ENCODE measurements at places on chromosomes 2 and 18.

DNA sequence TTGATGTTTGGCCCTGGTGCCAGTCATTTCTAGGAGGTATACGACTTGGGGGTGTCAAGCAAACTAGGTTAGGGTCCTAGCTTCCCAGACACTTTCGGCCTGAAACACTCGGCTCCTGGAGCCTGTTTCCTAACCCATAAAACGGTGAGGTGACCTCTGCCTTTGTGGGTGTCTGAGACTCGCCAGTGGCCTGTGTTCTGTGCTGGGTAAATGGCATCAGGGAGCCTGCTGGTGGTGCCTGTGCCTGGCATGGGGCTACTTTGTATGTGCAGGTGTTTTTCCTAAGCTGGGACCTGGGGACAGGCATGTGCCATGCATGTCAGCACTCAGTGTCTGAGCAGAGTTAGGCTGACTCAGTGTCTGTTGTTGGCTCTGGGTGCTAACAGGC lies 139.2 kb downstream of the GLI2 start:
- no peak for DNase-seq

DNA sequence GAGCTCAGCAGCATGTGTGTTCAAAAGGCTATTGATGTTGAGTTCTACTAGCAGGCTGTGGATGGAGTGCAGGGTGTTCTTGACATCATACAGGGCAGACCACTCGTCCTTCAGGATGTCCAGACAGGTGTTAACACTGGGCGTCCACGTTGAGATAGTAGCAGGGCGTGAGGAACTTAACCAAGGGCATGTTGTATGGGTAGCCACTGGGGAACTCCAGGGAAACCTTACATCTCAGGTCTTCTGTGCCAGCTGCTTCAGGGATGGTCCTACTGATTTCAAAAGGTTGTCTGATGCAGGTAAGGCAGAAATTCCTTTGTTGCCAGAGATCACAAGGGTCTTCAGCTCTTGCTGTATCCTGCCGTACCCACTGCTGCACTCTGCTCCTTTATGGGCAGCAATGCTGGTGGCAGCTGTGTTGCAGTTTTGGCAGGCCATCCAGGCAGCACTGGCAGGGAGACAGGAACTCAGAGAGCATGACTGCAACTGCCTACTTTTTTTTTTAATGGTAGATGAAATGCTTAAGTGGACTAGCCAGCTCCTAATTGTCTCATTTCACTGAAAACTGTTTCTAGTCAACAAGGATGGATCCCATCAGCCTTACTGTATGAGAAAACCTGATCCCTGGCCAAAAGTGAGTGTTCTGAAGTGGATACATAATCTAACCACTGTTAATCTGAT lies 32.4 kb upstream of the RBBP8 start:
- DNase-seq = no peak

GRCh38 chr2:225920621-225921220 lies 521.2 kb downstream of the NYAP2 start:
- no peak for DNase-seq

DNA sequence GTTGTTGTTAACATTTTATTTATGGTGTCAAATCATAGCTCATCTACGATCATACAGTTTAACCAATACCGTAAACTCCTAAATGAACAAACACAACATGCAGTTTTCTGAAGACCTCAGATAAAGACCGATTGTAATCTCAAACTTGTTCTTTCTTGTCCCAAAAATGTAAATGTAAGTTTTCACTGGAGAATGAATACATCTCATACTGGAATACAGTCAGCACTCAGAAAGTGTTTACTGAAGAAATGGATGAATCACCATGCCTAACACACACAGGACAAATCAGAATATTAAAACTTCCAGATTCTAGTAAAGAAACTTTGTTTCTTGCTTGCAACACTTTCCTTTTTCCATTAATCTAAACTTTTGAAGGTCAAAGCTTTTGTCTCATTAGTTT lies 380.5 kb downstream of the DLGAP1 start:
- DNase-seq = no peak

GRCh38 chr2:24313744-24314632 lies 46.3 kb downstream of the ITSN2 start:
- DNase-seq = no peak

DNA sequence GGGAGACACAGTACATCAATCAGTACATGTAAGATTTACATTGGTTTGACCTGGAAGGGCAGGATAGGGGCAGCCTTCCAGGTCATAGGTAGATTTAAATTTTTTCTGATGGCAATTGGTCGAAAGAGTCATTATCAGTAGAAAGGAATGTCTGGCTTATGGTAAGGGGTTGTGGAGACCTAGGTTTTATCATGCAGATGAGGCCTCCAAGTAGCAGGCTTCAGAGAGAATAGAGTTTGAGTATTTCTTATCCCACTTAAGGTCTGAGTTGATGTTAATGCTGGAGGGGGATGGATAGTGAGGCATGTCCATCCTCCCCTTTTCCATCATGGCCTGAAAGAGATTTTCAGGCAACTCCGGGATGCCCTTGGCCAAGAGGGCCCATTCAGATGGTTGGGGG lies 60.7 kb downstream of the SPTBN1 start:
- no peak for DNase-seq

DNA sequence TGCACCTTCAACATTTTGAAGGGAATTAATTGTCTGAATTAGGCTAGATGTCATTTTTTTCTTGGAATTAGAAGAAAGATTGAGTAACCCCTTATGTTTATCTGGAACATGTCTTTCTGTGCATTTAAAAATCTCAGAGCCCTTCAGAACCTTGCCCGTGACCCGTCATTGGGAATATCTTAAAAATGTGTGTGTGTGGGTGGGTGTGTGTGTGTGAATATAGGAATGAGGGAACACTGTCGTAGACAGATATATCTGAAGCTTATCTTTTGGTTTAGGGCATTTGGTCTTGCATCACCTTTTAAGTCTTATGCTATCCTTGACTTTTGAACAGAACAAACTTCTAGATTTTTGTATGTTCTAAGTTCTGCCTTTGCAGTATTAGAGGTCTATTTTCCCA lies 13.5 kb upstream of the IL1RL1 start:
- DNase-seq = no peak

DNA sequence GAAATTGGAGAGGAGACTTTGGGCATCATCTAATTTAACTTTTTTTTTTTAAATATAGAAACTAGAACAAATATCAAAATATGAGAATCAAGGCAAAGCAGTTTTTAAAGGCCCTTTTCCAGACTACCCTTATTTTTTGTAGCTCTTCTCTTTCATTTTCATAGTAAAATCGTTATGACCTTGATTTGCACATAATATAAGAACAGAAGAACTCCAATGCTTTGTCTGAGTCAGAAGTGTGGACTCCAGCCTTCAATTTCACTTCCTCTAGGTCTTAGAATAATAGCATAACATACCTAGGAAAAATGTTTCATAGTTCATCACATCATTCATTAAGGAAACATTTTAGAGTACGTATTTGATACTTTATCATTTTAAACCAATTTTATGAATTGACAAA lies 74.4 kb downstream of the ANKRD12 start:
- no peak for DNase-seq

GRCh38 chr2:33375054-33375453 lies 101.4 kb upstream of the RASGRP3 start:
- DNase-seq = no peak

DNA sequence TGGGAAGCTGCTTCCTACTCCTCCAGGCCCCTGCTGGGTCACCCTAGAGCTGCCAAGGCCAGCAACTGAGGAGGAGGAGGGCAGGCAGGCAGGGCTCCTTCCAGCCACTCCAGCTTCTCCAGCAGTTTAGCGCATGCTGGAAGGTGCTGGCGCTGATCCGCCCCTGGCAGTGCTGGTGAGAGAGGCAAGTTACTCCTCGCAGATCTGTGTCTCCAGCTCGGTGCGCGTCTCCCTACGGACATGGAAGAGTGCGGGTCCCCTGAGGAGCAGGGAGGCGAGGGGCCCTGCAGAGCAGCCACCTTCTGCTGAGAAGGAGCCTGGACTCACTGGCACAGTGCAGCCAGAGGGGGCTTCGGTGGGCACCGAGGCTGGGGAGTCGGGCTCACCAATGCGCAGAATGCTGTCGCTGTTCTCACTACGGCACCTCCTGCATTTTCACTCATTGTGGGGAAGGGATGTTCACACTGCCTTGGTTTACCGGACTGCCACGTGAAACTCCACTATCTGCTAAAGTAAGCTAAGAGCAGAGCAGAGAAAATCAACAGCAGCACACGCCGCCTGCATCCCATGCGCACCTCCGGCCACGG lies 206.0 kb downstream of the HDAC4 start:
- no peak for DNase-seq

DNA sequence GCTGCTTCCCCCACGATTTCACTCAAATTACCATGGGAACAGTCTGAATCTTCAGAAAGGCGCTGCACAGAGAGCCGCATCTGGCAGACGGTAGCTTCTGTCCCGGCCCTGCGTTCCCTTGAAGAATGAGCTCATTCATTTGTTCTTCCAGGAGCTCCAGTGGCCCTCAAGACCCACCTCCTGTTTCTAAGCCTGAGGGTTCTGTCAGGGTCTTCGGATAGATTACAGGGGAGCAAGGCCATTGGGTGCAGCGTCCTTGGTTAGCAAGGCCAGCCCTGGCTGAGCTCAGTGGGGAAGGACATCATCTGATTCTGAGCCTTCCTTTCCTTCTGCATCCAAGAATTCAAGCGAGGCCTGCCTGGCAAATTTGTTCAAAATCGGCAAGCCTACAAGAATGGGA lies 111.9 kb downstream of the PDCL3 start:
- no peak for DNase-seq

DNA sequence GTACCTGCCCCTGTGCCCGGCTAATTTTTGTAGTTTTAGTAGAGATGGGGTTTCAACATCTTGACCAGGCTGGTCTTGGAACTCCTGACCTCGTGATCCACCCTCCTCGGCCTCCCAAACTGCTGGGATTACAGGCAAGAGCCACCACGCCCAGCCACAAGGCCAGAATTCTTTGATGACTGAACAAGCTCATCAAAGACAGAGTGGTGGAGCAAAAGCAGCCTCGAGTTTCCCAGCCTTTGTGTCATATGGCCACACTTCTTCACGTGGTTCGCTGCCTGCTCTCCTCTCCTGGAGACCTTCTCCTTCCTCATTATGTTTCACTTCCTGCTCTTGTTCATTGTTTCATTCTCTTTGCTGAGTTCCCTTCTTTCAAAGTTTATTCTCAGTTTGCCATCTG lies 9.9 kb upstream of the NPC1 start:
- DNase-seq = no peak

DNA sequence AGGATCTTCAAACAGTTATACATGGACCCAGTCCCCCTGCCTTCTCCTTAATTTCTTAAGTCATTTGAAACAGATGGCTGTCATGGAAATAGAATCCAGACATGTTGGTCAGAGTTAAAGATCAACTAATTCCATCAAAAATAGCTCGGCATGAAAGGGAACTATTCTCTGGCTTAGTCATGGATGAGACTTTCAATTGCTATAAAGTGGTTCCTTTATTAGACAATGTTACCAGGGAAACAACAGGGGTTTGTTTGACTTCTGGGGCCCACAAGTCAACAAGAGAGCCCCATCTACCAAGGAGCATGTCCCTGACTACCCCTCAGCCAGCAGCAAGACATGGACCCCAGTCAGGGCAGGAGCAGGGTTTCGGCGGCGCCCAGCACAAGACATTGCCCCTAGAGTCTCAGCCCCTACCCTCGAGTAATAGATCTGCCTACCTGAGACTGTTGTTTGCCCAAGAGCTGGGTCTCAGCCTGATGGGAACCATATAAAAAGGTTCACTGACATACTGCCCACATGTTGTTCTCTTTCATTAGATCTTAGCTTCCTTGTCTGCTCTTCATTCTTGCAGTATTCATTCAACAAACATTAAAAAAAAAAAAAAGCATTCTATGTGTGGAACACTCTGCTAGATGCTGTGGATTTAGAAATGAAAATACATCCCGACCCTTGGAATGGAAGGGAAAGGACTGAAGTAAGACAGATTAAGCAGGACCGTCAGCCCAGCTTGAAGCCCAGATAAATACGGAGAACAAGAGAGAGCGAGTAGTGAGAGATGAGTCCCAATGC lies 4.6 kb downstream of the TTR start:
- DNase-seq = no peak

- no peak for DNase-seq
These were observed 289.0 kb downstream of the PTPRM start for GRCh38 chr18:7856116-7856515.

- no peak for DNase-seq
These were observed 35.3 kb upstream of the PPP1CB start for GRCh38 chr2:28716265-28716865.

GRCh38 chr2:121670181-121670580 lies 20.9 kb upstream of the CLASP1 start:
- DNase-seq = no peak

- no peak for DNase-seq
These were observed 10.9 kb upstream of the CNRIP1 start for GRCh38 chr2:68330691-68331090.

- DNase-seq = no peak
These were observed 105.6 kb downstream of the SETBP1 start for GRCh38 chr18:44786257-44786656.

DNA sequence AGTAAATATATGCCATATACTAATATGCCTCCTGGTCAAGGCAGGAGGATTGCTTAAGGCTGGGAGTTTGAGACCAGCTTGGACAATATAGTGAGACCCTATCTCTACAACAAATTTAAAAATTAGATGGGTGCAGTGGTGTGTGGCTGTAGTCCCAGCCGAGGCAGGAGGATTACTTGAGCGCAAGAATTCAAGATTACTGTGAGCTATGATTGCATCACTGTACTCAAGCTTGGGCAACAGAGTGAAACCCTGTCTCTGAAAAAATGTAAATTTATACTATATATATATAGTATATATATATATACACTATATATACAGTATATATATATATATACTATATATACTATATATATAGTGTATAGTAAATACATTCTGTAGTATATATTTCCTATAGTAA lies 30.0 kb upstream of the NPC1 start:
- no peak for DNase-seq

DNA sequence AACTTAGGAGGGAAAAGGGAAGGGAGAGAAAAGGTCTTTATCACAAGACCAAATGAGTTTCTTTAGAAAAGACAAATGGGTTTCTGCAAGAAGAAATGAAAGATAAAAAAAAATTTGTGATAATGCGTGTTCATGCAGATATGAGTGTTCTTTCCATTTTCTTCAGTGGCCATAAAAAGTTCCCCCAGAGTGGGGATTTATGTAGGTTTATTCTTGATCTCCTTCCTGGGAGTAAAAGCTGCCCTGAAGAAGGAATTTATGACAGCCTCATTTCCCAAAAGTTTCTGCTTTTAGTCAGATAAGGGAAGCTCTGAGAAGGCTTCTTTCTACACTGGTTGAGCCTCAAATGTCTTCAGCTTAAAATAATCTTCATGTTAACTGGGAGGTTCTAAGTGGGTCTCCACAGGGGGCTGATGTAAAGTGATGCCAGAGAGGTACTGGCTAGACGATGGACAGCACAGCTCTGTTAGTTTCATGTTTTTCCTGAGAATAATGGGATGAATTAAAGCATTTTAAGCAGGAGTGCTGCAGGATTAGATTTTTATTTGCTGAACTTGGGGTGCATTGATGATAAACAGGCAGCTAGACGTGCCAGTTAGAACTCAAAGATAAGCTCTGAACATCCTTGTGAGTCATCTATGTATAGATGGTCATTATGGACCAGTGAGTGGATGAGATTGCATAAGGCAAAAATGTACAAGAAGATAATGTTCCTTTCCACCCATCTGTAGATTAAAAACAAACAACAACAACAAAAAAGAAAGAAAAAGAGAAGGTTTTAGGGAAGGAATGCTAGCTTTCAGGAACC lies 99.4 kb upstream of the MSH2 start:
- DNase-seq = no peak

Measured in stimulated activated CD8-positive, alpha-beta memory T cell treated with anti-CD3 and anti-CD28 coated beads, Interleukin-7, amount 100 ng/mL, for 48 hours (primary cell).